GM13976 (cell line): ENCODE measurements at places on chromosomes 6 and 20.

GRCh38 chr6:52596371-52597028 is 19.6 kb upstream of the TRAM2 start:
- DNase-seq: no peak

- no peak for DNase-seq
These were observed 17.5 kb downstream of the TRERF1 start for GRCh38 chr6:42434237-42434636.

DNA sequence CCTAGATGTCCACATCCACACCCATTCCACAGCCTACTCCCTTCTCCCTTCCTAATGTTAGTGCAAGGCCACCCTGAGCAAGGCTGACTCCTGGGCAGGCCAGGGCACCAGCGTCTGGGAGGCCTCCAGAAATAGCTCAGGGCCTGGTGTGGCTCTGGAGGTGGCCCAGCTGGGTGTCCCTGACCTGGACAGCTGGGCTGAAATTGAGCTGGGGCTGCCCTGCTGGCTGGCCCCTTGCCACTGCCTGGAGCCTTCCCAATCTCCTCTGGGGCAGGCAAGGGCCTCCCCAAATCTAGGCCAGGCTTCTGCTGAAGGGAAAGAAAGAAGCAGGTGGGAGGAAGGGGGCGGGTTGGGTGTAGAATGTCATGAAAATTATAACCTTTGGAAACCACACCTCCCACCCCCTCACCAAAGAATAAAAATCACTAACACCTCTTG is 2.1 kb downstream of the FAM110A start:
- no peak for DNase-seq

GRCh38 chr20:40892642-40893041 is 136.0 kb upstream of the TOP1 start:
- DNase-seq: no peak

DNA sequence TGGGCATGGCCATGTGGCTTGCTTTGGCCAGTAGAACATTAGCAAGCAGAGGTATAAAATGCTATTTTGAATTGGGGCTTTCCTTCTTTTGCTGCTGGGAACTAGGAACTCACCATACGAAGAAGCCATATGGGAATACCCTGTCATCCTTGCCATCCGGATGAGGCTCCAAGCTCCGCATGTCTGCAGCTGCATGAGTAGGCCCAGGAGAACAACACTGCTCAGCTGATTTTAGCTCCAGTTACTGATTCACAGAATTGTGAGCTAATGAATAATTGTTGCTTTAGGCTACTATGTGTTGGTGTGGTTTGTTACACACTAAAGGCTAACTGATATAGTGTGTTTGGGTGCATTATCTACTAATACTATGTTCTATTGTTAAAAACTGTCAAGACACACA is 2.7 kb upstream of the PLCB4 start:
- no peak for DNase-seq

GRCh38 chr20:47188540-47188939 is 168.0 kb downstream of the ZMYND8 start:
- DNase-seq: no peak

- no peak for DNase-seq
These were observed 15.1 kb upstream of the SNRPB2 start for GRCh38 chr20:16714751-16715150.

GRCh38 chr6:84842525-84843166 is 78.2 kb upstream of the TBX18 start:
- no peak for DNase-seq
